Activated CD4-positive, alpha-beta memory T cell treated with anti-CD3 and anti-CD28 coated beads for 36 hours (primary cell): ENCODE measurements at places on chromosomes 7 and 10. TPM values are rescaled to one million over a fixed set of nuclear protein-coding genes. Genes with fewer than 3 reads are reported as not detected.

Gene TMEM130
- not detected for total RNA-seq

Gene OPN1SW
- not detected for total RNA-seq

Gene TLL2
- total RNA-seq = 0.05 TPM

Gene UNC5B
- not detected for total RNA-seq

Gene KLLN
- 0.19 TPM for total RNA-seq

Gene POT1
- total RNA-seq = 32.8 TPM

Gene CC2D2B
- 0.15 TPM for total RNA-seq

Gene C10orf53
- total RNA-seq = not detected

Gene HIBADH
- 22.6 TPM for total RNA-seq

Gene ST8SIA6
- not detected for total RNA-seq

Gene SLC18A3
- not detected for total RNA-seq

Gene CCZ1
- 110 TPM for total RNA-seq

Gene DYDC1
- not detected for total RNA-seq

Gene TMEM270
- total RNA-seq = not detected

Gene COPG2
- 33.4 TPM for total RNA-seq

Gene ZNF853
- total RNA-seq = 0.99 TPM

Gene NXPH1
- not detected for total RNA-seq

Gene AKR1C8
- total RNA-seq = 0.33 TPM

Gene CLRN3
- total RNA-seq = not detected

Gene C10orf62
- total RNA-seq = not detected
